Esophagus mucosa (tissue), 1 donor: ENCODE measurements at places on chromosomes 6 and 20. TPM values are rescaled to one million over a fixed set of nuclear protein-coding genes. Genes with fewer than 3 reads are reported as not detected.

DNA sequence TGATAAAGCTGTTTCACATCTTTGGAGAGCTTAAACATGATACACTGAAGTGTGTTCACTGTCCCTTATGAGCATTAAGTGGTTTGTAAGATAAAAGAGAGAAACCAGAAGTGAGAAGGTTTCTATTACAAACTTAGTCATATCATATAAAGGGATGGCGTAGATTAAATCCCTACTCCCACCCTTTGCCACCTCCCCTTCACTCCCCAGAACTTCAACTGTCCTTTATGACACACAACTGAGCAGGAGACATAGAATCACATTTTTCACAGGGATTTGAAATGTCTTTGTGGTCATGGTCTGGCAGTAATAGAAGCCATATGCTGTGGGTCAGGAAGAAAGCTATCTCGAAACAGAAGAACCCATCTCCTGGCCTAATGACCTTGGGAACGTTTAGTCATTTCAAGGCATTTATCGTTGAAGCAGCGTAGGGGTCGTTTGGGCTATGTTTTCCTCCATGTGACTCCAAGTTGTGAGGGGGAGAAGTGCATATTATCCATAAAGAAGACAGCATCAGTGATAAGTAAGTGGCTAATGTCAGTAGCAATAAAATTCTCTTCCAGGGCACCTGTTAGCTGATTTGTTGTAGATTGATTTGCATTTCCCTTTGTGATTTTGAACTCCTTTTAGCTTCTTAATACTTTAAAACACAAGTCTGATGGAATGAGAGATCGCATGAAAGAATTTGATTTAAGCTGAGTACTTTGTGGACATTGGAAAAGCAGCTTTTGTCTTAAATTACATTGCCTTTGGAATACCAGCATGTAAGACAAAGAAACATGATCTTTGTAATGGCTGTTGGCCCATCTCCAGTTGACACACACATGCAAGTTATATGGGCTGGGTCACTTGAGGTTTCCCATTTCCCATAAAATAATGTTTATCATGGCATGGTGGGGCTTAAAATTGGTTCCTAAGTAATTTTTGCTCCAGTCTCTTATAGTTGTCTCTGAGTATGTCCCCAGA is 501.5 kb upstream of the FLRT3 start:
- ATAC-seq, result no peak

PNRC1 gene
- 66.7 TPM for total RNA-seq

TP53TG5 gene
- total RNA-seq, result 0.36 TPM

DUSP15 gene
- 0.64 TPM for total RNA-seq

DNA sequence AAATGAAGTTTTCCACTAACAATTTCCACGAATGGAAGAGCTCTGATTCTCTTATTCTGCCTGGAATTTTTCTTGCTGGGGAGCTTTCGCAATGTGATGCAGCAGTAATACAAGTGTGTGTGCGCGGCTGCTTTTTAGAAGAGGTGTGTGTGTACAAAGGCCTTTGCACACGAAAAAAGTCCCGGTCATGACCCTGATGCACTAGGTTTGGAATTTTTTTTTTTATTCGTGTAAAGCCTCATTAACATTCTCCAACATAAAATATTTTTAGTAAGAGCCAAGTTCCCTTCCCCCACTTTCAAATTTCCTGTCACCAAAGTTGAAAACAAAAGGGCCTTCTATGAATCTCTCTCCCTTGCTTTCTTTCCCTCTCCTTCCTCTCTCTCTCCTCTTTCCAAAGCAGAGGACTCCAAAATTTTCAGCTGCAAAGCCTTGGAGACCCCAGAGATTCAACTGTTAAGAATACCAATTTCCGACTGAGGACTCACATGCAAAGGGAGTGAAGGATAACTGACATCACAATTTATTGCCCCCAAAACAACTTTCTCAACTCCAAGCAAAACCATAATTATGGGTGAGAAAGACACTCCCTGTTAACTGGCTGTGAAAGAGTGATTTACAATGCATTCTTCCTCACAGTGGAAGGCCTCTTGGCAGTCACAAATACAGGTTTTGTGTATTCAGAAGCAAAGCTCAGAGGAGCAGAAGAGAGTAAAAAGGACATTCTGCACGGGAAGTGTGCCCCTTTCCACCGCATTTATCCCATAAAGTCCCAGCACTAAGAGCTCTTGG is 421.2 kb upstream of the JARID2 start:
- no peak for ATAC-seq

SIRPB2 gene
- total RNA-seq, result 1.0 TPM

PTGIS gene
- 2.9 TPM for total RNA-seq

DNA sequence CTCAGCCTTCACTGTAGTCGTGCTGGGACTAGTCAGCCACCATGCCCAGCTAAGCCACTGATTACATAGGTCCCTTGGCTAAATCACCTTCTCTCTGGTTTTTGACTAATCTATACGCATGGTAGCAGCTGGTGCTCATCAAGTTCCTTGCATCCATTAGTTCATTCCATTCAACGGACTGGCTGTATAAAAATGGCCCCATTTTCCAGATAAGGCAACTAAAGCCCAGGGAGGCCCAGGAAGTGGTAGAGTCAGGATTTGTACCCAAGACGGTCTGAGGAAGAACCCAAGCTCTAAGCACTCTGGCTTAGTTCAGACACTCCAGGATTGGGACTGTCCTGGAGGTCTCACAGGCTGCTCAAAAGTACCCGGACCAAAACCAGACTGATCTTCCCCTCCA is 4.9 kb downstream of the E2F1 start:
- ATAC-seq, result no peak

GRCh38 chr20:49597825-49598395 is 30.0 kb upstream of the PTGIS start:
- ATAC-seq, result no peak

BPI gene
- not detected for total RNA-seq

VSTM2L gene
- 0.52 TPM for total RNA-seq

NRSN1 gene
- not detected for total RNA-seq

DNA sequence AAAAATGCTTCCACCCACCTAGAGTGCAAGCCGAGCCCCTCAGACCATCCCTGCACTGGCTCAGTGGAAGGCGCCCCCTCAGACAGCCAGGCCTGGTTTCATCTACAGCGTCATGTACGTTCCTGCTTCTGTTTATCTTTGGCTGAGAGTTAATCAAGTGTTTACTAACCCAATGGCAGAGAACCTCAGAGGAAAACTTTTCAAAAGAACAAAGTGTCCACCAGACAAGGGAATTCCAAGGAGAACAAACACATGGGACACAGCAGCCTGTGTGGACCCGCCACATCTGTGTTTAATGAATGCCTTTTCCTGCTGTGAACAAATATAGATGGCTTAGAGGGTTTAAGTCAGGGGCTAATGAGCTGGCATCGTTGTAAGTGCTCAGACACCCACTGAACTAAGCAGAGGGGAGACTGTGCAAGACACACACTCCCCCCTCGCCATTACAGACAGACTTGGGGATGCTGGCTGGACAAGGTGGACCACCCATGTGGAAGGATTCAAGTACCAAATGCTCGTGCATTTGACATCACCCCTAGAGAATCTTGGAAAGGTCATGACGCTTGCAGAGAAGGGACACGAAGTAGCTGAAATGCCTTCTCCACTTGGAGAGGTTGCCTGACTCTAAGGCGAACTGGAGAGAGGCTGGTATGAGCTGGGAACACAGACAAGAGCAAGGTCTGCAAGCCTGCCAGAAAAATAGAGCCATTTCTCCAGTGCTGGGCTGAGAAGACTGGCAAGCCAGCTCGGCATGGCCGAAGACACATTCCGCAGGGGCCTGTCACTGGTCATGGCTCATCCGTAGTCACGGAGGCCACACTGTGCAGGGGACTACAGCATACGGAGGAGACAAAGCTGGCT is 53.5 kb upstream of the NXT1 start:
- no peak for ATAC-seq

STMND1 gene
- not detected for total RNA-seq

GRCh38 chr6:2962004-2962403 is 9.4 kb downstream of the SERPINB6 start:
- ATAC-seq, result peak; percentile 48

GRCh38 chr6:135182071-135183001 is 1.2 kb downstream of the MYB start:
- no peak for ATAC-seq

- no peak for ATAC-seq
These were observed 28.4 kb downstream of the PRDM1 start for GRCh38 chr6:106114492-106114891.

DNA sequence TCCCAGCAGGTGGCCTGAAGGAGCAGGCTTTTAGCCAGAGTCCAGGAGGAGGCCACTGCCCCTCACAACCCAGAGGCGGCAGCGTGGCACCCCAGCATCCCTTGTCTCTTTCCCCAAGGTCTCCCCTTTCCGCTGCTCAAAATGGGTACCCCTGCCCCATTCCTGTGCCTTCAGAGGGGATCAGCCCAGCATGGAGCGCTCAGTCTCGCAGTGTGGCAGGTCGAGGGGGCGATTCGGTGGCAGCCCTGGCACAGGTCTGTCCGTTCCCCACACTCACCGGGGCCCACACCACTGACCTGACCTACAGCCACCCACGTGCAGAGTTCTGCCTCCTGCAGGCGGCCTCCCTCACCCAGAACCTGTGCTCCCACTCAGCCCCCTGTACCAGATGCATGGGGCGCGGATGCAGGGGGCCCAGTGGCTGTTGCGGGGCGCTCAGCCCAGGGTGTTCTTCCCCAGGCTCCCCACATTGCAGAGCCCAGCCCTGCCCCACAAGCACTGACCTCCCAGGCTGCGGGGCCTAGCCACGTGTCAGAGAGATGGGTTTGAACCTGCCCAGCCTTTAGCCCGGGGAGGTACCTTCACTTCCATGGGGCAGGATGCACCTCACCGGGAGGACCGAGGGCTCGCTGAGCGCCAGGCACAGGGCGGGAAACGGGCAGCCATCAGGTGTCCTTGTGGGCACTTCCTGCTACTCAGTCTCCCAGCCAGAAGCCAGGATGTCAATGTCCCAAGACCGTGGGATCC is 41.8 kb downstream of the DSTN start:
- ATAC-seq, result peak; percentile 56

GRCh38 chr6:123263981-123264380 is 267.9 kb downstream of the CLVS2 start:
- ATAC-seq, result no peak

- no peak for ATAC-seq
These were observed 61.9 kb upstream of the PKIB start for GRCh38 chr6:122548281-122548680.

DNA sequence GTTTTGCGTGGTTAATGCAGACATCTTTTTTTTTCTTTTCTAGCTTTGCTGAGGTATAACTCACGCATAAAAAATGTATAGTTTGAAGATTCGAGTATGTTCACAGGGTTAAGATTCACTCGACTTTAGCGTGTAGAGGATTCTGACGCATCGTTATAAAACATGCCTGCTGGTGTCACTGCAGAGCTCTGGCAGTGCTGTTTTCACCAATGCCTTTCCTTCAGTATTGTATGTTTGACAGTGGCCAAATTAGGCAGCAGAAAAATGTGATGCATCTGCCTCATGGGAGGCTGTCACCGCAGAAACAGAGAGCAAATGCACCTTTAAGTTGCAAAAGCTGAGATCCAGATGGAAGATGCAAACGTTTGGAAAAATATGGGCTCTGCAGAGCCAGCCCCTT is 18.0 kb upstream of the SIRPB2 start:
- ATAC-seq, result peak; percentile 51

AIF1 gene
- 3.3 TPM for total RNA-seq

TSBP1 gene
- total RNA-seq, result not detected

DNA sequence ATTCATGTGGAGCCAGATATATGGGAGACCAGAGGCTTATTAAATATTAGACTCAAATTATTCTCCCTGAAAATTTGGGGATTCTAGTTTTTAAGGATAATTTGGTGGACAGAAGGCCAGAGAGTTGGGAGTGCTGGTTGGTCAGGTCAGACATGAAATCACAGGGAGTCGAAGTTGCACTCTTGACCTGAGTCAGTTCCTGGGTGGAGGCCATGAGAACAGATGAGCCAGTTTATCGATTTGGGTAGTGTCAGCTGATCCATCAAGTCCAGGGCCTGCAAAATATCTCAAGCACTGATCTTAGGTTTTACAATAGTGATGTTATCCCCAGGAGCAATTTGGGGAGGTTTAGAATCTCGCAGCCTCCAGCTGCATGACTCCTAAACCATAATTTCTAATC is 563.5 kb upstream of the NRSN1 start:
- no peak for ATAC-seq

GRCh38 chr20:12237772-12238171 is 320.1 kb downstream of the BTBD3 start:
- no peak for ATAC-seq

SNAP25 gene
- total RNA-seq, result 0.08 TPM

- no peak for ATAC-seq
These were observed 6.6 kb downstream of the TOP1 start for GRCh38 chr20:41035207-41035606.

DNAH8 gene
- 0.04 TPM for total RNA-seq

MEI4 gene
- total RNA-seq, result not detected

DNA sequence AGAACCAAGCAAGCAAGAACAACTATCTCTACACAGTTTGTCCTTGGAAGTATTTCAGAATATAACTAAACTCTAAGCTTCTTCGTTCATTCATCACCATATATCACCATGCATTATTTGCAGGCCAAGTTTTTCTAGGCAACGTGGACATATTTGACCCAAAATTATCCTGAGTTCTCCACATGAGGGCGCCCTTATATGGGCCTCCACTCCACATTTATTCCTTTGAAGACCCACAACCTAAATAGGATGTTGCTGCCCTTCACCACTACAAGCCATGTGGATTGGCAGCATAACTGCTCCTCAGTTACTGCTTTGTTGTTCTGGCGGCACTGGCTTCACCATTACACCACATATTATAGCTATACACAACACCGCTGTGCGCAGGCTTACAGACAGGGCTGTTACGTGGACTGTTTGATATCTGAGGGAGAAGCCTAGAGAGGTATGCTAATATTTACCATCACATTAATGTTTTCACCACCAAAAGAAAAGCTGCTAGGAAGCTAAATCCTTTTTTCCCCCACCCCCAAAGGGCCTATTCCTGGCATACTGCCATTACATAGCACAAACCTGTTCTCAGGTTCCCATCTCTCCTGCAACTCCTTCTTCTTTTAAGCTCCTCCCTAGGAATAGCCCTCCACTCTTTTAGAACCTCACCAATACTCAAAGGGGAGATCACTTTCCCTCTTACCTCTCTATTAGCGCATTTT is 411.7 kb downstream of the C6orf118 start:
- no peak for ATAC-seq

COL12A1 gene
- 9.4 TPM for total RNA-seq

DNA sequence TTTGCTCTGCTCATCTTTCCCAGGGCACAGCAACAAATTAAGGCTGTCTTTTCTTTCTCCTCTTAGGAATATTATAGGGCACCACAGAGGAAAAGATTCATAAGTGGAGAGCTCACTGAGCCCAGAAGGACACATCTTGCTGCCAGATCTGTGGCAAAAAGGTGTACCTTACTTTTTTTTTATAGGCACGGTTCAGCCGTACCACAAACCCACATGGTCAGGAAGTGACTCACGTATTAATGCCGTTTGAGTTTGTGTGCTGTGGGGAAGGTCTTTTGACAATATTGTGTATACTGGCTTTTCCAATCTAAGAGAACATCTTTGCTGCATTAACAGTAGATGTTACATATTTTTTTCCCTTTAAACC is 28.4 kb downstream of the PAQR8 start:
- peak; percentile 53 for ATAC-seq

SLC17A9 gene
- 0.76 TPM for total RNA-seq
